ENCODE measurements at places on chromosomes 4 and X. TPM values are rescaled to one million over a fixed set of nuclear protein-coding genes. Genes with fewer than 3 reads are reported as not detected.

ADH7 gene
- polyA plus RNA-seq = not detected

AMTN gene
- not detected for polyA plus RNA-seq

PTCHD1 gene
- polyA plus RNA-seq = 0.04 TPM

SAT1 gene
- polyA plus RNA-seq = 326 TPM

EXOC1L gene
- polyA plus RNA-seq = not detected

TRPC5OS gene
- polyA plus RNA-seq = 0.05 TPM

Data from pancreas (tissue), 10 donors.